ENCODE measurements at places on chromosomes 4 and X. TPM values are rescaled to one million over a fixed set of nuclear protein-coding genes. Genes with fewer than 3 reads are reported as not detected.

SORCS2 gene
- total RNA-seq, result 8.9 TPM

GASK1B gene
- total RNA-seq, result 14.3 TPM

GRK4 gene
- total RNA-seq, result 33.4 TPM

GAGE10 gene
- not detected for total RNA-seq

IGFBP7 gene
- 42.0 TPM for total RNA-seq

CLCN3 gene
- total RNA-seq, result 94.7 TPM

GAGE13 gene
- not detected for total RNA-seq

PRSS12 gene
- total RNA-seq, result 43.3 TPM

ZNF732 gene
- total RNA-seq, result 0.49 TPM

SULT1B1 gene
- 0.98 TPM for total RNA-seq

GNRHR gene
- under 0.01 TPM for total RNA-seq

SASH3 gene
- 0.49 TPM for total RNA-seq

LSM6 gene
- total RNA-seq, result 21.1 TPM

SEL1L3 gene
- 82.4 TPM for total RNA-seq

MTTP gene
- 2.0 TPM for total RNA-seq

EREG gene
- under 0.01 TPM for total RNA-seq

MUC7 gene
- total RNA-seq, result not detected

MAGEB2 gene
- total RNA-seq, result not detected

MAGEC3 gene
- 0.25 TPM for total RNA-seq

NWD2 gene
- total RNA-seq, result 29.0 TPM

CT47B1 gene
- not detected for total RNA-seq

MTCP1 gene
- total RNA-seq, result 4.9 TPM

FGFRL1 gene
- total RNA-seq, result 3.0 TPM

MAGEA8 gene
- not detected for total RNA-seq

SPANXN3 gene
- not detected for total RNA-seq

DDIT4L gene
- 0.25 TPM for total RNA-seq

ALAS2 gene
- total RNA-seq, result 9.8 TPM

VBP1 gene
- 84.6 TPM for total RNA-seq

KIF4A gene
- total RNA-seq, result 2.5 TPM

HTN3 gene
- total RNA-seq, result not detected

FAM50A gene
- total RNA-seq, result 15.5 TPM

TRIML2 gene
- total RNA-seq, result not detected

TMEM255A gene
- 3.0 TPM for total RNA-seq

SATL1 gene
- 0.98 TPM for total RNA-seq

TNIP3 gene
- total RNA-seq, result under 0.01 TPM

HPGDS gene
- total RNA-seq, result 0.98 TPM

All from temporal lobe (tissue), 4 donors.